ENCODE measurements at places on chromosomes 6 and 20.

- no peak for DNase-seq
Measured at GRCh38 chr6:7047128-7047527, 60.6 kb upstream of the RREB1 start.

DNA sequence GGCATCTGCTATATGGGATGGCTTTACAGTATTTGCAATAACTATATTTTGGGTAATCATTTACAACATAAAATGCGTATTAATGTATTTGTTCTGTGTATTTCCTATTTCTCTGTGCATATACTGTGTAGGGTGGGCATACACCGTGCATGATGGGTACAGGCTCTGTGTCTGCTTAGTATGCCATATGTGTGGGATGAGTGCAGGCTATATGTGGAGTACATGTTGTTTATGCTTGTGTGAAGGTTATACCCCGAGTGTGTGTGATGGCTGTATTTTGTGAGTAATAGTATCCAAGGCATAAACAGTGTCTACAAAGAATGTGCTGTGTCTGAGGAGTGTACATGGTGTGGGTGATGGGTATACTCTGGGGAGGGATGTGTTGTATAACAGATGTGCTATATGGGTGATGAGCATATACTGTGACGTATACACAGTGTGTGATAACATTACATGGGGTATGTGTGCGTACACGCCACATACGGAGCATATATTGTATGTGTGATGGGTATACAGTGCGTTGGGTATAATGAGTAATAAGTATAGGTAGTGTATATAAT, 52.7 kb downstream of the CPXM1 start:
- no peak for DNase-seq

- no peak for DNase-seq
Measured at GRCh38 chr6:125510405-125510804, 208.6 kb upstream of the HDDC2 start.

- DNase-seq: no peak
Measured at GRCh38 chr6:14408446-14408845, 290.9 kb downstream of the CD83 start.

GRCh38 chr6:5712349-5713215, 294.1 kb downstream of the NRN1 start:
- no peak for DNase-seq

Data from muscle of arm (tissue), 14 donors.